NCI-H526 (cell line): ENCODE measurements at places on chromosomes 16 and 17.

- DNase-seq: no peak
Observed at GRCh38 chr16:72013389-72013788, 4.8 kb downstream of the DHODH start.

DNA sequence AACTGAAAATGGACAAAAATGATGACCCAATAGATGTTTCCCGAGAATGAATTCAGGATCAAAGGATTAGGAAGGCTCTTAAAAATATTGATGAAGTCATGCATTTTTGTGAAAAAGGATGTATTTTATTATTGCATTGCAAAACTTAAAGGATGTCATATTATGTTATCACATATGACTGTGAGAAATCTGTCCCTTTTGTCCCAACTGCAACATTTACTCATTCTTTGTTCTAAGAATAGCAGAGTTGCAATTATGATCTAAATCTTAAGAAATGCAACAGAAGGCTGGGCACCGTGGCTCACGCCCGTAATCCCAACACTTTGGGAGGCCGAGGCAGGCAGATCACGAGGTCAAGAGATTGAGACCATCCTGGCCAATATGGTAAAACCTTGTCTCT, 13.1 kb upstream of the MYH13 start:
- no peak for DNase-seq

GRCh38 chr16:50474138-50474537, 74.1 kb upstream of the NKD1 start:
- DNase-seq: no peak

DNA sequence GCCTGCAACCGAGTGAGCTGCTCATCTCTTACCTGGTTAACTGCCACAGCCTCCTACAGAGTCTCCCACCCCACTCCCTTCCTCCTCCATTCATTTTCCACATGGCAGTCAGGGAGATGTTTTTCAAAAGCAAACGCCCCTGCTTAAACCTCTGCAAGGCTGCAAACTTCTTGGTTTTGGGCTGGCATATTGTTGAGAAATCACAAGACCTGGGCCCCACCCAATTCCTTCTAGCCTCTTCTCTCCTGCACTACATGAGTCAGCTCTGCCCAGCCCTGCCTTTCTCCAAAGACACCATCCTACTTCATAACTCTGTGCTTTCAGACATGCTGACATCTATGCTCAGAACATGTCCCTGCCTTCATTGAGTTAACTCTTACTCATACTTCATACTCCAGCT, 136.1 kb downstream of the SPACA3 start:
- DNase-seq: no peak

- DNase-seq: no peak
Observed at GRCh38 chr17:66904760-66905624, 59.5 kb upstream of the CACNG4 start.

- no peak for DNase-seq
Observed at GRCh38 chr17:70254735-70255460, 85.6 kb downstream of the KCNJ2 start.

GRCh38 chr16:53804467-53804866, 100.5 kb downstream of the FTO start:
- DNase-seq: no peak

- DNase-seq: peak; percentile 23
Observed at GRCh38 chr16:20383106-20384029, 21.2 kb downstream of the PDILT start.

GRCh38 chr17:65750166-65750565, 188.7 kb upstream of the AXIN2 start:
- DNase-seq: no peak

- no peak for DNase-seq
Observed at GRCh38 chr17:28702026-28702751, 9.5 kb downstream of the PROCA1 start.

GRCh38 chr16:84599521-84600202, 18.2 kb downstream of the COTL1 start:
- no peak for DNase-seq

GRCh38 chr16:85289760-85290625, 177.7 kb upstream of the CIBAR2 start:
- DNase-seq: no peak

DNA sequence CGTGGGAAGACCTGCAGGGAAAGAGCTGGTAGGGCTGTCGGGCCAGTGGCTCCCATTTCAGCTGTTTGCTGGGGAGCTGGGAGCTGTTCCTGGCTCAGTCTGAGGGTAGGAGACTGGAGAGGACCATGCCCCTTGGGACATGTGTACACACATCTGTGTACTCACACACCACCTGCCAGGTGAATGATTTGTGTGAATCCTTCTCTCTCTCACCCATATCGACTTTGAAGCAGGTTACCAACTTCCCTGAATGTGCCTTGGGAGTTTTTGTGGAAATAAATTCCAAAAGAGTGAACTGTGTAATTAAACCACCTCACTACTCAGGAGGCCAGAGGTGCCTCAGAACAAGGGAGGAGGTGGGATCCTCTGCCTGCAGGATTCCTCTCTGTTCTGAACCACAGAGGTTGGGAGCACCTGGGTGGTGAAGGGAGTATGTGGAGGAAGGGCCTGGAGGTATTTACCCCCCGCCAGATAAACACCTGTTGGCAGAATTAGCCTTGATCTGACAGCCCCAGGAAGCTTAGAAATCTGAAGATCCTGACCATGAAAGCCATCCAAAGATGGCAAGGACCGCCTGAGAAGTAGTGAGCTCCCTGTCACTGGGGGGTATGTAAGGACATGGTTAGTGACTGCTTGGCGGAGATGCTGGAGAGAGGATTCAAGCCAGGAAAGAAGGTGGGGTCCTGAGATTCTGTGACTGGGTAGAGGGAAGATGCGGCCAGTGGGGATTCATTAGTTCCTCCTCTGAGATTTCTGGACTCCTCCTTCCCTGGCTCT, 3.3 kb downstream of the ABCC3 start:
- peak; percentile 54 for DNase-seq

GRCh38 chr17:55444471-55445441, 23.1 kb upstream of the MMD start:
- DNase-seq: no peak

DNA sequence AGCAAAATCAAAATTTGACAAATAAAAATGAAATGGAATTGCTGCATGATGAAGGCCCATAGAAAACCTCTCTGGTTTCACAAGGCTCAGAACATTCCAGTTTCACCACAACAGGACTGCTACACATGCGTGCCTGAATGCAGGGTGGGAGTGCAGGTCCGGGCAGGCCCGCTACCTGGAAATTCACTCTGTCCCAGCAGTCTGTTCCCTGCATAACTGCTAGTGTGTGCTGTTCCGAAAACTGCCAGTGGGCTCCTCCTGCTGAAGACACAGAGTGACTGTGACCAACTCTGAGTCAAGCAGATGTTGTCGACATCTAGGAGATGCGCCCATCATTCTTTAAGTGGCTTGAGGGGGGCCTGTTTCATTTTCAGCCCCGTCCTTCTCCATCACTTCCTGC, 284.8 kb upstream of the MAF start:
- DNase-seq: no peak

DNA sequence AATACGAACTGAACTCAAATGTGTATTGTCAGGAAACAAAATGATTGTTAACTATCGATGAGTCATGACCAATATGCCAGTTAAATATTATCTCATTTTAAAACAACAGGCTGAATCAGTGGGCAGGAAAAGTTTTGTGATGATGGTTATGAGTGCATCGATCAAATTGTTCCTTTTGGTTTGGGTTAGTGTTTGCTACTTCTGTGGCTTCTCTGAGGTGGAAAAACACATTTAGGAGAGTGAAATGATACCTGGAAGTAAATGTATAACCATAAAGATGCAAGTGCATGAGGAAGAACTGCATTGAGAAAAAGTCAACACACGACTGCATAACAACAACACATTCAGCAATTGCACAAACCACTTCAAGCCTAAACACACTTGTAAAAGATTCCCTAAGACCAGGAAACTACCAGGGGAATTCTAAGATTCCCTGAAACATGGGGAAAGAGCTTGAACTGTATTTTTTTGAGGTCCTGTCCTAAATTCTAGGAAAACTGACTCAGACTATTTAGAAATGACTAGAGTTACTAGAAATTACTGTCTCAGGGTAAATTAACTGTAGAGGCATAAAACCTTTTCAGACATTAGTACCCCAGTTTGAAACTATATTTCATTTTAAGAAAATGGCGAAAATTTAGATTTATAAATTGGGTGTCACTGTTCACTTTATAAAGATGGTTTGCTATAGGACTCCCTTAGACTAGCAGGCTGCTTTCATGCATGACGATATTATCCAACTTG, 44.8 kb downstream of the CDYL2 start:
- no peak for DNase-seq

- DNase-seq: no peak
Observed at GRCh38 chr17:80859002-80859941, 132.4 kb upstream of the CHMP6 start.

- no peak for DNase-seq
Observed at GRCh38 chr16:27325736-27326135, 12.0 kb downstream of the IL4R start.

DNA sequence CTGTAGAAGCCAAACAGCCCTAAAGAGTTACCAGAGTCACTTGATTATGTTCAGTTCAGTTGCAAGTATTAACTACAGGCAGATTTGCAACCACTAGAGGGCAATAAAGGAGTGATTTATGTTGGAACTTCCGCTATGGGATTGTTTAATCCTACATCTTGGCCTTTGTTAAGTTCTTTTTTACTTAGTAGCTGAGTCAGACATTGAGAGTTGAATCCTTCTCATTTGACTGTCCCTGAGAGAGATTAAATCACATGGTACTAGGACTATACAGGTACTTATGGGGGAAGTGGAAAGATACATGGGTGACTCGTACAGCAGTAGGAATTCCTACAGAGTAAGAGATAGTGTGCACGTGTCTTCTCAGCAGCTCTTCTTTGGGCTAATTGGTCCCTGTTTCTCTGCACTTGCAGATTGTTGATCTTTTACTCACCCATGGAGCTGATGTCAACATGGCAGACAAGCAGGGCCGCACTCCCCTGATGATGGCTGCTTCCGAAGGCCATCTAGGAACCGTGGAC, 40.3 kb downstream of the CYB561 start:
- DNase-seq: peak; percentile 73

DNA sequence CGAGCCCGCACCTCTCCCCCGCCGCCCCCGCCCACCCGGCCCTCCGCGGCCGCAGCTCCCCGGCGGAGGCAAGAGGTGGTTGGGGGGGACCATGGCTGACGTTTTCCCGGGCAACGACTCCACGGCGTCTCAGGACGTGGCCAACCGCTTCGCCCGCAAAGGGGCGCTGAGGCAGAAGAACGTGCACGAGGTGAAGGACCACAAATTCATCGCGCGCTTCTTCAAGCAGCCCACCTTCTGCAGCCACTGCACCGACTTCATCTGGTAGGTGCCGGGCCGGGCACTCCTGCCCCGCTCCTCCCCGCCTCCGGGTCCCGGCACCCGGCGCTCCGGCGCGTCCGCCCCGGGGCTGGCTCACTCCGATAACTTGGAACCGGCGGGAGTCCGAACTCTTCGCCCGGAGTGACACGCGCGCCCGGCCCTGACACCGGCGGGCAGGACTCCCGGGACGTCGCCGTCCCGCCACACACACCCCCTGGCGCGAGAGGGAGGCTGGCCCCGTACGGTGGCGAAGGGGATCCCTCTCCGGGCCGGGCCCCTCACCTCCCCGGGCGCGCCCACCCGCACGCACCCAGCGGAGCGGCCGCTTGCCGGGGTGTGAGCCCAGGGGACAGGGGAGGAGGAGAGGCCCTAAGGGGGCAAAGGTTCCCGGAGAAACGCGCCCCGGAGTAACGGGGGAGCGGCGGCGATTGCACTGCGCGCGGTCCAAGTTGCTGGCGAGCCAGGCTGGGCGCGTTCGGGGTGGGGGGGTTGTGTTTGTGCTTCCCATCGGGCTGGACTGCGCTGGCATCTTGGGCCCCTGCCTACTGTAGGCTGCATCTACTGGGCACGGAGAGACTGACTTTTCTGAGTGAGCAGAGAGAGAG, 581 bp downstream of the PRKCA start:
- peak; percentile 73 for DNase-seq

- DNase-seq: no peak
Observed at GRCh38 chr17:44722254-44722653, 13.8 kb downstream of the DBF4B start.

GRCh38 chr17:1302761-1303160, 23.3 kb downstream of the TRARG1 start:
- DNase-seq: no peak

GRCh38 chr16:70608521-70608920, 37.8 kb upstream of the IL34 start:
- no peak for DNase-seq
